AG08395 (cell line): ENCODE measurements at places on chromosomes 3 and 15.
A peak's percentile ranks its signal among the peaks of the same experiment; 100 is the strongest.

- DNase-seq = no peak
Measured at GRCh38 chr3:171895291-171895690, 52.1 kb downstream of the TMEM212 start.

GRCh38 chr3:132135628-132136333 lies 101.0 kb upstream of the CPNE4 start:
- DNase-seq = peak; percentile 95

DNA sequence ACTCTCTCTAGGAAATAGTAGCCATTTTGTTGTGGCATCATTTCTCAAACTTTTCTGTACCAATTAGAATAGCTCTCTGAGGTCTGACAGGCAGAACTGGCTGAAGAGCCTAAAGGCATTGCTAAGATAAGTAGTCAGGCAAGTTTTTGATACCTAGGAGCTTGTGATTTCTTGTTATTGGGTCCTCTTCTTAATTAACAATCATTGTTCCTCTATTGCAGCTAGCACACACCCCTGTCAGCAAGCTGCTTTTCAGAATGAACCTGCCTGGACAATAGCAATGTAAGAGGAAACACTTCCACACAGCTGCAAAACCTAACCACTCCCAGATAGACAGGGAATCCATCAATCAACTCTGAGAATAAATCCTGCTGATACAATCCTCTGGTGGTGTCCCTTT lies 403.9 kb upstream of the TBL1XR1 start:
- DNase-seq = no peak

DNA sequence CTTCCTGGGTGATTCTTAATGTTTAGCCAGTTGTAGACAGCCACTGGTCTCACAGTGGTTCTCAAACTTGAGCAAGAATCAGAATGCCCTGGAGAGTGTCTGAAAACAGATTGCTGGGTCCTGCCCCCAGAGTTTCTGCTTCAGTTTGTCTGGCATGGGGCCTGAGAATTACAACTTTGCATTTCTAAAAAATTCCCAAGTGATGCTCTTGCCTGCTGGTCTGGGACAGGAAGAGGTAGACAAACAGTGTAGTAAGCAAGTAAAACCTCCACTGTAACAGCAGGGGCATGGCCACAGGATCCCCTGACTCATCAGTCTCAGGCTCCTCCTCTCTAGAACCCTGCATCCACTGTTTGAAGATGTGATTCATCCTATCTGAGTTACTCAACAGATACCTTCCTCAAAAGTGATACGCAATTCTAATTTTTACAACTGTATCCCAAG lies 36.5 kb downstream of the DZIP1L start:
- DNase-seq = peak; percentile 93

DNA sequence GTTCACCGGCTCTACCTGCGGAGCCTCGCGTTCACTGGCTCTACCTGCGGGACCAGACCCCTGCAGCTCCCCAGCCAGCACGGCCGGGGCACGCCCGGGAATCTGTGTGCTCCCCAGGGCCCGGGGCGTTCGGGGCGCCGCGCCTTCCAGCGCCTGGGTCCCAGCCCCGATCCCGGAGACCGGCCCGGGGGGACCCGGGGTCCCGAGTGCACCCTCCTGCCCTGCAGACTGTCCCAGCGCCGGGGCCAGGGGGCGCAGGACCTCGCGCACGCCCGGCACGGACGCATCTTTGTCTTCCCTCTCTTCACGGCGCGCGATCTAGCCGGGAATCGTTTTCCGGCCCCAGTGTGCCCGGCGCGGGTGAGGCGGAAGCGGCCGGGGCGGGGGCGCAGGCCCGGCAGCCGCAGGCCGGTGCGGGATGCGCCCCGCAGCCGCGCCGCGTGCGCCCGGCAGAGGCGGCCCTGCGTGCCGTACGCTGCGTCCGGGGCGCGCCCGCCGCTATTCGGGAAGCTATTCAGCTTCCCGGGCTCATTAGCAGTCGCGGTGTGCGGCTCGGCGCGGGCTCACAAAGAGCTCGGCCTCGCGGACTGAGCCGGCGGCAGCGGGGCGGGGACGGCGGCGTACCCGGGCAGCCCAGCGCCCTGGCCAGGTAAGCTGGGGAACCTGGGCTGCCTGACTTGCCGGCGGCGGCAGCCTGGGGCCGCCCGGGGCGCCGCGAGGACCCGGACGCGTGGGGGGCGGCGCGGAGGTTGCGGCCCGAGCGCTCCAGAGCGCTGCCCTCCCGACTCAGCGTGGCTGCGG lies at the start of gene APBA2:
Gene APBA2 (plus strand): TSS at position 345 of the 801 bp plus-strand sequence. CDS start 167,911 bp downstream, outside the sequence.
- no peak for DNase-seq
